HCEC 1CT (cell line): ENCODE measurements at places on chromosomes 12 and 14.

DNA sequence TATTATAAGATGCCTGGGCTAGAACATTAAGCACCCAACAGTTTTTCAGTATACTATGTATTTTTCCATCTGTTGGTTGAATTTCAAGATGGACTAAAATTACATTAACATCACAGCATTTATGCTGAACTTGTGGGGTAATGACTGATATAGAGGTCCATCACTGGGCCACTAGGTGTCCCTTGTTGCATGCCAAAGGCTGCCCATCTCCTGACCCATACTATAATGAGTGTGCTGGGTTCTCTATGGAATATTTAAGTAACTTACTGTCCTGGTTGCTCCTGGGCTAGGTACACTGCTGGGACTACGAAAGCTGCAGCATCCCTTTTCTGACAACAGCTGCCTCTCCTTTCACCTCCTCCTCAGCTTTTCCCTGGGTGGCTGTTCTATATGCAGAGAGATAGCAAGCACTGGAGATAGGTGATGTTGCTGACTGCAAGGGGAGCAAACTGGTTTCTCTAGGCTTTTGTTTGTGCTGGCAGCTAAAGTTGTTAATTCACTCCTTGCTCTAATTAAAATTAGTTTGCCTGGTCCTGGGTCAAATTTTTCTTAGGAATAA lies 138.6 kb upstream of the TRHDE start:
- no peak for DNase-seq

GRCh38 chr14:101877766-101878165 lies 86.6 kb upstream of the DYNC1H1 start:
- no peak for DNase-seq

DNA sequence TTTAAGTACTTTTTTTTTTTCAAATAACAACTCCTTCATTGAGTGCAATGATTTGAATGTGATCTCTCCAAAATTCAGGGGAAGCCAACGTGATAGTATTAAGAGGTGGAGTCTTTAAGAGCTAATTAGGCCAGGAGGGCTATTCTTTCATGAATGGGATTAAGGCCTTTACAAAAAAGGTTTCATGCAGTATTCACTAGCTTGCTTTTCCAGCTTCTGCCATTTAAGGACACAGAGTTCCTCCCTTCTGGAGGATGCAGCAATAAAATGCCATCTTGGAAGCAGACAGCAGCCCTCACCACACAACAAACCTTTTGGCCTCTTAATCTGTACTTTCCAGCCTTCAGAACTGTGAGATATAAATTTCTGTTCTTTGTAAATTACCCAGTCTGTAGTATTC lies 586.8 kb upstream of the LMO3 start:
- DNase-seq: no peak

DNA sequence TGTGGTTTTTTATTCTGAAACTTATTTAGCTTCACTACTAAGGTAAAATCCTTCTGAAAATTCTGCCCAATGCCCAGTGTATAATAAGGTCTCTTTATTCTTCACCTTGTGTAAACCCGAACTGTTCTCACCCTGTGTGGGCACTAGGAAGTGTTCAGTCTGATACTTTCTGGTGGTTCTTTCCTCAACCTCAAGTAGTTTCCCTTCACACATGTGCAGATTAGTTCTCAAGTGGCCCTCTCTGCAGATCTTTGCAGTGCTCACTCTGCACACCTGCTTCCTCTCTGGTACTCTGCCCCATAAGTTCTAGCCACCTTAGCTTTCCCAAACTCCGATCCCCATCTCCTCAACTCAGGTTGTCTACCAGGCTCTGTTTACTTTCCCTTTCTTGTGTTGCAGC lies 61.6 kb downstream of the RAD51B start:
- DNase-seq: no peak

DNA sequence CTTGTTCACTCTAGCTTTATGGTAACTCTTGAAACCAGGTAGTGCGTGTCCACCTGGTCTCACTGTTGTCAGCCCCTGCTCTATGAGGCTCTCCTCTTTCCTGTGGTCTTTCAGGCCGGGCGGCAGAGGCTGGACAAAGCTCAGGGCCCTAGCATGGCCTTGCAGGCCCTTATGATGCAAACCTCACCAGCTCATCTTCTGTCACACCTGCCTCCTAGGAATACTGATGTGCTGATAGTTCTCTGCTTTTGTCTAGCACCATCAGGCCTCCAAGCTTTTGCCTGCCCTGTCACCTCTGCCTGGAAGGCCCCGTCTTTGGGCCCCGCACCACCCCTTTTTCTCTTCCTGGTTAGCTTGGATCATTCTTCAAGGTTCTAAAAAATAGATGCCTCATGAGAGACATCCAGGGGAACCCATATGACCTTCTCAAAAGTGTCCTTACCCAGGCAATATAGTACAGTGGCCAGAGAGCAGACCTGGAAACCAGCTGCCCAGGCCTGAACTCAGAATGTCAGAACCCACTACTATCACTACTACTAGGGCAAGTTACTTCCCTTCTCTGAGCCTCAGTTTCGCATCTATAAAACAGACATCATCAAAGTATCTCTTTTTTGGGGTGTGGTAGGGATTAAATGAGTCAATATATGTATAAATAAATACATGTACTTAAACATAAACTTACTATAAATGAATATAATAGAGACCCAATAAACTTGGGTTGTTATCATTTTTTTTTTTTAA lies 91.7 kb downstream of the ZFP36L1 start:
- no peak for DNase-seq

GRCh38 chr12:72093930-72094329 lies 155.3 kb downstream of the TPH2 start:
- DNase-seq: no peak

- DNase-seq: no peak
Observed at GRCh38 chr12:19437996-19438395, 1.3 kb upstream of the AEBP2 start.

GRCh38 chr12:117857632-117858612 lies 110.9 kb downstream of the KSR2 start:
- DNase-seq: peak; percentile 42

- no peak for DNase-seq
Observed at GRCh38 chr14:91419044-91419397, 1.4 kb upstream of the CCDC88C start.

GRCh38 chr14:66139432-66139831 lies 346.7 kb upstream of the CCDC196 start:
- no peak for DNase-seq

DNA sequence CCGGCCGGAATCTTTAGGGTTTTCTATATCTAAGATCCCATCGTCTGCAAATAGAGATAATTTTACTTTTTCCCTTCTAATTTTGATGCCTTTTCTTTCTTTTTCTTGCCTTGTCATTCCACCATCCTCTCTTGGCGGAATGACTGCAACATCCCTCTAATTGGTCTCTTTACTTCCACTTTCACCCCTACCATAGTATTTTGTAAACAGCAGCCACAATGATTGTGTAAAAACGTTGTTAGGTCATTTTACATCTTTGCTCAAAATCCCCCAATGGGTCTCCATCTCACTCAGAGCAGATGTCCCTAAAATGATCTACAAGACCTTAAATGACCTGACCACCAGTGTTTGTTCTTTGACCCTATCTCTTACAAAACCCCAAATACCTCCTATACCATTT lies 80.0 kb upstream of the STAC3 start:
- no peak for DNase-seq

- DNase-seq: no peak
Observed at GRCh38 chr12:76830436-76830835, 48.4 kb downstream of the CSRP2 start.

GRCh38 chr14:42190744-42191143 lies 584.1 kb downstream of the LRFN5 start:
- DNase-seq: no peak

- DNase-seq: no peak
Observed at GRCh38 chr12:63898764-63899337, 54.4 kb downstream of the SRGAP1 start.

DNA sequence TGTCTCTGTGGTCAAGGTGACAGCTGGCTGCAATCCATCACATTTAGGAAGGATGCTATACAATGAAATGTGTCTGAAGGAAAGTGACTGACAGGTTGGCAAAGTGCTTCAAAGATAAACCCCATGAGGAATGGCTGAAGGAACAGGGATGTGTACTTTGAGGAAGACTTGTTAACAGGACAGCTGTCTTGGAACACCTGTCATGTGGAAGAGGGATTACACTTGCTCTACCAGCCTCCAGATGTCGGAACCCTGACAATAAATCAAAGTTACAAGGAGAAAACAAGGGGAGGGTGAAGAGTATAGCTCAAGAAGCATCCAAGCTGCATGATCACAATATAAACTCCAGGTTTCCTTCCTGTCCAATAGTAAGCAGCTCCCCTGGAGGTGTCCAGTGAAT lies 147.8 kb upstream of the TMCC3 start:
- DNase-seq: no peak

GRCh38 chr12:15540469-15540872 lies 218.2 kb downstream of the PTPRO start:
- DNase-seq: peak; percentile 89

- DNase-seq: peak; percentile 99
Observed at GRCh38 chr12:122946690-122947341, 19.4 kb downstream of the ABCB9 start.

DNA sequence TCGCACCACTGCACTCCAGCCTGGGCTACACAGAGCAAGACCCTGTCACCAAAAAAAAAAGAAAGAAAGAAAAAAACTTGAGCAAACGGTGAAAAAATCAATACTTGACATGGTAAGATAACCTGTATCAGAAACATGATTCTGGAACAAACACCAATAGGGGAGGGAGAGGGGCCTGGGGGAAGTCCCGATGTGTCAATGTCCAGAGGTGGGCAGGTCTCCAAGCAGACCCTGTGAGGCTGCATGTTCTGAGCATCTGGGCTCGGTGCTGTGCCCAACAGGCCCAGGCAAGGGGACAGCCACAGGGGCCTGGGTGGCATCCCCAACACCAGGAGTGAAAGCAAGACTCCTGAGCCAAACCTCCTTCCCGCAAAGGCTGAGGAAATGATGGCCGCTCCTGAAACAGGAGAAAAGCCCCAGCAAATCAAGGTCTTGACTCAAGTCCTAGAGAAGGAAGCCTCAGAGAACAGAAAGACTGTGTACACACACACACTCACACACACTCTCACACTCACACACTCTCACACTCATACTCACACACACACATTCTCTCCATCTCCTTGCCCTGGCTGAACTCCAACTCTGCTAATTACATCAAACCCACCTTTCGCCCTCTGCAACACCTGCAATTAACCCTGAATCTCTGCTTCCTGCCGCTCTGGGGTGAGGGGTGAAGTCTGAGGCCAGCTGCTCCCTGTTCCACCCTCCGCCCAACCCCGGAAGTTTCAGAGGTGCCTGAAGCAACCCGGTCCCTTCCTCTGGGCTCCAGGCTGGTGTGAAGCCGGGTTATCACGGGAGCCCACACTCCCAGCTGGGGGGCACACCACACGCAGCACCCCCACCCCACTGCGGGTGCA lies 20.4 kb downstream of the CCDC88C start:
- DNase-seq: no peak

DNA sequence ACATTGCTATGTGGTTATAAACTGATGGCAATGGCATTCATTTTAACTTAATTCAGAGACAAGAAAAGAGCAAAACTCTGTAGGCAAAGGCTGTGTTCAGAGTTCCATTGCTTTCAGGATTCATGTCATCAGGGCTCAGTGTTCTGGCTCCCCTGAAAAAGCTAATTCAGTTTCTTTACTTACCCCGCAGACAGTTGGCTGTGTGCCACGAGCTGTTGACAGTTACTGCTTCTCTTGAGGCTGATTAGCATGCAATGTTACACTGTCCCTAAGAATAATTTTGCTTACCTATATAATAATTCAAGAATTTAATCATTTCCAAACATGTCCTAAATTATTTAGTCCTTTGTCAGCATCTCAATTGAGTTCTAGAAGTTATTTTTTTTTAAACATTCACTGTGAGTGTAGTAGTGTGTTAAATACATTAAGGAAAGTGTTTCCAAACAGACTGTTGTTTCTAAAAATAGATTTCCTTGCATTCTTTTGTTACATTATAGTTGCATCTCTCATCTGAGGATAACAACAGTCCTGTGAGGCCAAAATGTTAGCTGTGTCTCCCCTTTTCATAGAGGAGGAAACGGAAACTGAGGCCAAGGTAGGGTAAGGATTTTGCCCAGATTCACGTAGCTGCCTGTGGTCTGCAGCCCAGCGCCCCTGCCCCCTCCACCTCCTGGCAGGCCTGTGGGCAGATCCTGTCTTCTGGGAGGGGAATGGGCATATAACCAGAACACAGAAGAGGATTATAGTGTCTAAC lies 98.6 kb downstream of the PELI2 start:
- no peak for DNase-seq

GRCh38 chr12:42568952-42569915 lies 20.3 kb downstream of the PRICKLE1 start:
- DNase-seq: peak; percentile 56

- DNase-seq: no peak
Observed at GRCh38 chr12:58645946-58646345, 274.4 kb downstream of the LRIG3 start.

- DNase-seq: no peak
Observed at GRCh38 chr12:40820794-40821484, 128.7 kb downstream of the CNTN1 start.

DNA sequence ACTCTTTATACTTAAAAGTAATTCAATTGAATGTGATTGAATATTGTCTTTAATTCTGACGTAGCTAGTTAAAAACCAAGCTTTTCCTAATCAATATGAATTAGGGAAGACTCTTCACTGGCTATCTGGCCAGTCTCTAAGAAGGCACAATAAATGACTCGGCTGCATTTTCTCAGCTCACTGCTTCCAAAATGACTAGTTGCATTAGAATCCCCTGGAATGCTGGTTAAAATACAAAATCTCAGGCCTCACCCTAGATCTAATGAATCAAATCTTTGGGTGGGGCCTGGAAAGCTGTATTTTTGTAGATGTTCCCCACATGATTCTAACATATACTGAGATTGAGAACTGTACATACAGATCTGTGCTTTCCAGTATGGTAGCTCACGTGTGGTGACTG lies 242.1 kb downstream of the CHST11 start:
- DNase-seq: no peak

DNA sequence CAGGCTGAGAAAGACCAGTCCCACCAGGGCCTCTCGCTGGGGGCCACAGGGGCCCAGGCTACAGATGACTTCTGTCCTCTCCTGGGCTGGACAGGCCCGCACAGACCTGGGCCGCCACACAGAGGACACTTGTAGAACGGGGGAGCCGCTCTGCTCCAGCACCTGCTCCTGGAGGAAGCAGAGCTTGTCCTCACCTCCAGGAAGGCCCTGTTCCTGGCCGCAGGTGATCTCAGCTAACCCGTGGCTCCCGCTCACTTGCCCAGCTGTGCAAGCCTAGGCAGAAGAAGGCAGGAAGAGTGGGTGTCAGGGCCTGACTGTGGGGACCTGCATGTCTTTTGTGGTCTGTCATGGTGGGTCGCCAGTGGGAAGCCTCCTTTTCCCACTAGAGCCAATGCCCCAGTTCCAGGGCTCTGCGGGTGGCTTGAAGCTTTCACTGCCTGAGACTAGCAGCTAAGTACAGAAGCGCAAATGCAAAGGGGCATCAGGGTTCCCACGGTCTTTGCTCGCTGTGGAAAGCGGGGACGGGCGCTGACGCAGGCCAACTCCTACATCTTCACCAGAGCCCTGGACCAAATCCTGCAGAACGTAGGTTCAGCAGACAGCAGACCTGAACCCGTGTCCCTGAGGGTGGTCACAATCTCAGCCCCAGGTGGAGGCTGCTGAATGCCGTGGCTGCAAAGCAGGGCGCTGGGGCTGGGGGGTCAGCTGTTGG lies 8.8 kb upstream of the CEP170B start:
- no peak for DNase-seq
